Stimulated activated CD8-positive, alpha-beta memory T cell treated with anti-CD3 and anti-CD28 coated beads, Interleukin-4, amount 100 ng/mL, for 1 hour (primary cell): ENCODE measurements at places on chromosomes 6 and 20.

DNA sequence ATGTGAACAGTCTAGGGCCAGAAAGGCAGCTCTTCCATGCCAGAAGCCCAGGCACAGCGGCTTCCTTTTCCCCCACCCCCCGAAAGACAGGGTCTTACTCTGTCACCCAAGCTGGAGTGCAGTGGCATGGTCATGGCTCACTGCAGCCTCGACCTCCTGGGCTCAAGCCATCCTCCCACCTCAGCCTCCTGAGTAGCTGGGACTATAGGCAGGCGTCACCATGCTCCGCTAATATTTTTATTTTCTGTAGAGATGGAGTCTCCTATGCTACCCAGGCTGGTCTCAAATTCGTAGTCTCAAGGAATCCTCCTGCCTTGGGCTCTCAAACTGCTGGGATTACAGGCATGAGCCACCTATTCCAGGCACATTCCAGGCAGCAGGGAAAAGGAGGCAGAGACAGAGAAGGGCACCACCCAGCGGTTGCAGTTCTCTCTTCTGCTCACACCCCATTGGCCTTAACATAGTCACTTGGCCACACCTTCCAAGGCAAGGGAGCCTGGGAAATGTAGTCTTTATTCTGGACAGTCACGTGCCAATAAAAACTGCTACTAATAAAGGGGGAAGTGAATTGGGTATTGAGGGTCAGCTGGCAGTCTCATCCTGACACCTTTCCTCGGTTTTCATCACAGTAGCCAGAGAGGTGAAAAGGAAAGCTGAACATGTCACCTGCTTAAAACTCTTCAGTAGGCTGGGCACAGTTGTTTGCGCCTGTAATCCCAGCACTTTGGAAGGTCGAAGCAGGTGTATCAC is 205.9 kb downstream of the ZMYND8 start:
- DNase-seq, result no peak

DNA sequence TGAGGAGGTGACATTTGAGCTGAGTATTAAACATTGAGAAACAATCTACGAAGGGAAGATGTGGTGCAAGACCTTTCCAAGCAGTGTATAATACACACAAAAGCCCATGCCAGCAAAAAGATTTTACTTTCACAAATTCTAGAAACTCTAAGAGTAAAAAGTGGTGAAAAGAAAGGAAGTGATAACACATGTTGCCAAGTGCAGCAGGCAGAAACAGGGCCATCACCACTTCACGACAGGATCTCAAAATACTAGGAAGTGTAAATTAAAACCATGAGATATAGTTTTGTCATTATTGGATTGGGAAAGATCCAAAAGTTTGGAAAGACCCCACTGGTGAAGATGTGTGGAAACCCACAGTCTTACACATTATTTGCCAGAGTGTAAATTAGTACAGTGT is 1.7 kb upstream of the ENTPD6 start:
- no peak for DNase-seq

DNA sequence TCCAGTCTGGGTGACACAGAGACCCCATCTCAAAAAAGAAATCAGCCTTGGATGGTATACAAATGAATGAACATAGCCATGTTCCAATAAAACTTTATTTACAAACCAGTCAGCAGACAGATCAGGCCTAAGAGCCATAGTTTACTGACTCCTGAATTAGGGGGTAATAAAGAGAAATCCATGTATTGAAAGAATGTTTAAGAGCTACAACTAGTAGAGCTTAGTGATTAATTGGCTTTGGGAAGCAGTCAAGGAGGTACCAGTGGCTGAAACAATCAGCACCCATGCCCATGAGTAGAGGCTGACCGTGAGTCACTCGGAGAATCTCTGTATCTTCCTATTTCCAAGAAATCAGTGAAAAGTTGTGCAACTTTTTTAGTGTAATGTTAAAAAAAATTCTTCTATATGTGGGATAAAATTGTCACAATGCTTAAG is 223.6 kb upstream of the RREB1 start:
- DNase-seq, result no peak

- DNase-seq, result no peak
Observed at GRCh38 chr20:63580796-63581461, 6.9 kb upstream of the HELZ2 start.

DNA sequence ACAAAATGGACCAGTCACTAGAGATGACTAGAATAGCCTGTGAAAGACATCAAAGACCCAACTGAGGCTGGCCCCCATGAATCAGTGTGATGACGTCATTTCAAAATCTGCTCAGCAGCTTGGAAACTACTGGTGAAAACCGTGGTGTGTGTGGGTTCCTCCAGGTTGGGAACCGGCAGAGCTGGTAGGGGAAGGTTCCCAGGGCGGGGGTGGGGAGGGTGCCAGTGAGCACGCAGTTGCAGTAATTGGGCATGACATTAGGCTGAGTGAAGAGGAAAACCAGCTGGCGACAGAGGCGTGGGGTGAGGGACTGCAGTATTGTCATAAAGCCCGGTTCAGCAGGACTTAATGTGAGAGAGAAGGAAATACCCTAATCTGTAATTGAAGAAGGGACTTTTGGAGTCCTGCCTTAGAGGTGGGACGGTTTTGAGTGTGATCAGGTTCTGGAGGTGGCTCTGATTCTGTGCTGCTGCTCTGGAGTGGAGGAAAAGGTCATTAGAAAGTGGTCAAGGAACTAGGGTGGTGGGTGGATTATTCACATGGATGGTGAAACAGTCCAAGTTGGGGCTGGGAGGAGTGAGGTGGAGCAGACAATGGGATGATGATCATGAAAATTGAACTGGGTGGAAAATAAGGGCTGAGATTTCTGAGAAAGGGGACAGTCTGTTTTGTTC is 52.0 kb upstream of the MTHFD1L start:
- DNase-seq, result no peak

DNA sequence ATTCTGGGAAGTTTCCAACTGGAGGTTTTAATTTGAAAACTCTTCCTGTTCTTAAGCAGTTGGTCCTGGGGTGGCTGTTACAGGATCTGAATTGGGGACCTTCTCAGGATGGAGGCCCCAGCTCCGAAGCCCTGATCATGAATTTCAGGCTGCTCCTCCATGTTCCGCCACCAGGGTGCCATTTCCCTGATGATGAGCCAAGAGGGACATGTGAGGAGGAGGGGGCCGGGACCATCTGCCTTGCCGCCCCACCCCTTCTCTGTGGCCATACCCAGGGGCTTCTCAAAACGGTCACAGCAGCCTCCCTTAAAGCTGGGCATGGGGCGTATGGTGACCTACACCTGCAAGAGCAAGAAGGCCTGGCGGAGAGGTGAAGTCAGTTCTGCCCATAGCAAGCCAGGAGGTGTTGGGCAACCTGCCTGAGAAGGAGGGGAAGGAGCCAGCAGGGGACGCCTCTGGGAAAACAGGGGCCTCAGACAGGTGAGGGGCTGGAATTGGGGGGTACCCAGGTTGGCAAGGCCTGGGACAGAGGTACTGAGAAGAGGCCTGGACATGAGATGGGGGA is 3.6 kb upstream of the BAK1 start:
- DNase-seq, result no peak

GRCh38 chr6:135251498-135252441 is 70.7 kb downstream of the MYB start:
- no peak for DNase-seq

- no peak for DNase-seq
Observed at GRCh38 chr6:166692723-166693302, 65.8 kb upstream of the RPS6KA2 start.

- no peak for DNase-seq
Observed at GRCh38 chr20:39245685-39246311, 283.7 kb downstream of the DHX35 start.

DNA sequence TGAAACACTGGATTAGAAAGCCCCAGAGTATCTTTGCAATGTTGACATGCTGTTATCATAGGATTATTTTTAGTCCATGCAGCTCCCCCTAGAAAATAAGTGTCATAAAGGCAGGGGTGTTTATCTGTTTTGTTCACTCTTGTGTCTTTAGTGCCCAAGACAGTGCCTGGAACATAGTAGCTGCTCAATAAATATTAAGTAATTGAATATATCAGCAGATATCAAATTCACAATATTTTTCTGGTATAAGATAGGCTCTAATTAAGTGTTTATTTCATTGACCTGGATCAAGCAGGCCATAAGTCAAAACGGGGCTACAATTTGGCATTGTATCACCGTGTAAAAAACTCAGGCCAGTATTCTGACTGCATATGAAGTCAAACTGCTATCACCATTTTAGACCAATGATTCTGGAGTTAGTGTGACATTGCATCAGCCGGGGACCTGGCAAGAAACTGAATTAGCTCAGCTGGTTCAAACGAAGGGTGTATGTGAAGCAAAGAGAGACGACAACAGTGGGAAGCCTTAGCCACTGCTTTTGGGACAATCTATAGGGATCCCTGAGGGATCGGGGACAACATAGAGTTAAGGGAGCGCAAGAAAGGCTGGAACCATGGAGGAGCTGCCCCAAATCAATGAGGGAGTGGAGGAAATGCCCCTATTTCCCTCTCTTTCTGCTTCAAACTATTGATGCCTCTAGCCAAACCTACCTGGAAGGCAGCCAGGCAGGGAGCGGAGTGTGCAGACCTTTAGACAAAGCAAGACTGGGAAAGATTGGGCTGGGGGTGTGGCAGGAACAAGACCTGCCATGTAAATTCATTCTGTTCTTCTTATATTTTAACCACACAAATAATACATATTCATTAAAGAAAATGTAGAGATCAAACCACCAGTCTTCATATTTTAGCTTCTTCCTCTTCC is 112.2 kb downstream of the PLEKHG1 start:
- DNase-seq, result no peak

GRCh38 chr6:153210083-153210482 is 79.0 kb upstream of the RGS17 start:
- DNase-seq, result no peak
